Dermis blood vessel endothelial cell (primary cell): ENCODE measurements at places on chromosomes 6 and 20. TPM values are rescaled to one million over a fixed set of nuclear protein-coding genes. Genes with fewer than 3 reads are reported as not detected.

DNA sequence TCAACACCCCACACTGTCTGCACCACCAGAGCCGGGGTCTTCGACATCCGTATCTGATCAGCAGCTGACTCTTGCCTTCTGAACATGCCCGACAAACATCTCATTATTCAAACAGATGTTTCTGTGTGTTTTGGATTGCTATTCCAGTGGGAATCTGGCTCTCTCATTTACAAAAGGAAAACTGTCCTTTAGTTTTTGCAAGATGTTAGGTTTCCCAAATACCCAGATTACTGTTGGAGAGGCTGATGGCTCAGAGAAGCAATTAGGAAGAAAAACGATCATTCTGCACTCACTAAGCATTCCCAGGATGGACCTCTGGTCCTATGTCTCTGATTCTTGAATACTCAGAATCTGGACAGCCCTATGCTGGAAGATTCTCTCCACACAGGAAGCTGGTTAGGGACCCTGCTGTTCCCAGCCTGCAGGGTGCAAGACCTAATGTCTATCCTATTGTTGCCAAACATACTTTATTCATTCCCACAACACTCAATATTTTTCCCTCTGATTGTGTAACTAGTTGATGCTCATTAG, 532.9 kb downstream of the CDH26 start:
- DNase-seq, result no peak

- no peak for DNase-seq
Measured at GRCh38 chr6:22583927-22584326, 14.6 kb downstream of the HDGFL1 start.

DNA sequence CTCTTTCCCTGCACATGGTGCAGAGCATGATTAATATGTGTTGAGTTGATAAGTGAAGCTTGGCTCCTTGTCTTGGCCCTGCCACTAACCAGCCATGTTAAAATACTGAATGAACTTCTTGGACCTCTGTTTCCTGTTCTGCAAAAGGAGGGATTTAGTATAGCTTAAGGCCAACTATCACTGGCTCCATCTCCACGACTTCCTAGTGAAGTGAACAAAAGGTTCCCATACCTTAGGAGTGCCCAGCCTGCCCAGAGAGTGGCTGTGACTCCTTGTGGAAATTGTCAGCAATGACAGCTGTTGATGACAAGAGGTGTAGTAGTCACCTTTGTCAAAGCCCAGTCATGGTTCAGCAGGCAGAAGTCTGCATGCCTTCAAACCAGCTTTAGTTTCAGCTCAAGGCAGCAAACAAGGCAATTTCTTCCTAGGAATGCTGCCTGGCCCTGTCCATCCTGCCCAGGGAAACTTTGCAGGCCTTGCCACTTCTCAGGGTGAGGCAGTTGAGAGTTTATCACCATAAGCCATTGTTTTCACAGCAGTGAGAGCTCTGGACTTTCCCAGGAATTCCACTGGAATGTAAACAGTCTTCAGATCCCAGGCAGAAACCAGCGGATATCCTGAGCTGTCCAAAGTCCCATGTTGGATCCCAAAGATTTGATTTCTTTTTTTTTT, 169.7 kb upstream of the TNFAIP3 start:
- DNase-seq, result peak; percentile 95

DNA sequence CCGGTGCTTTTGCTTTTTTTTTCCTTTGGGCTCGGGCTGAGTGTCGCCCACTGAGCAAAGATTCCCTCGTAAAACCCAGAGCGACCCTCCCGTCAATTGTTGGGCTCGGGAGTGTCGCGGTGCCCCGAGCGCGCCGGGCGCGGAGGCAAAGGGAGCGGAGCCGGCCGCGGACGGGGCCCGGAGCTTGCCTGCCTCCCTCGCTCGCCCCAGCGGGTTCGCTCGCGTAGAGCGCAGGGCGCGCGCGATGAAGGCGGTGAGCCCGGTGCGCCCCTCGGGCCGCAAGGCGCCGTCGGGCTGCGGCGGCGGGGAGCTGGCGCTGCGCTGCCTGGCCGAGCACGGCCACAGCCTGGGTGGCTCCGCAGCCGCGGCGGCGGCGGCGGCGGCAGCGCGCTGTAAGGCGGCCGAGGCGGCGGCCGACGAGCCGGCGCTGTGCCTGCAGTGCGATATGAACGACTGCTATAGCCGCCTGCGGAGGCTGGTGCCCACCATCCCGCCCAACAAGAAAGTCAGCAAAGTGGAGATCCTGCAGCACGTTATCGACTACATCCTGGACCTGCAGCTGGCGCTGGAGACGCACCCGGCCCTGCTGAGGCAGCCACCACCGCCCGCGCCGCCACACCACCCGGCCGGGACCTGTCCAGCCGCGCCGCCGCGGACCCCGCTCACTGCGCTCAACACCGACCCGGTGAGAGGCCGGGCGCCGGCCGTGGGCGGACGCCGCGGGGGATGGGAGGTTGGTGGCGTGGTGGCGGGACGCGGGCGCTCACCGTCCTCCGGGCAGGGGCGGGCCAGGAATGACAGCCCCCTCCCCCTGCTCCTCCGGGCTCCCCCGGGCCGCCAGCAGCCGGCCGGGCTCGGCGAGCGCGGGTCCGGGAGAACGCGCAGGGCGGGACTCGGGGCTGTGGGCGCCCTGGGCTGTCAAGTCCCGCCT, 606 bp downstream of the ID4 start:
- peak; percentile 28 for DNase-seq

GRCh38 chr6:593139-593906, 63.6 kb downstream of the HUS1B start:
- peak; percentile 78 for DNase-seq

TSPO2 gene
- total RNA-seq, result not detected in 2 replicates

- DNase-seq, result no peak
Measured at GRCh38 chr6:139846538-139847456, 472.3 kb upstream of the CITED2 start.

CYB5R4 gene
- total RNA-seq, result 2.9 and 13.7 TPM in 2 replicates

DNA sequence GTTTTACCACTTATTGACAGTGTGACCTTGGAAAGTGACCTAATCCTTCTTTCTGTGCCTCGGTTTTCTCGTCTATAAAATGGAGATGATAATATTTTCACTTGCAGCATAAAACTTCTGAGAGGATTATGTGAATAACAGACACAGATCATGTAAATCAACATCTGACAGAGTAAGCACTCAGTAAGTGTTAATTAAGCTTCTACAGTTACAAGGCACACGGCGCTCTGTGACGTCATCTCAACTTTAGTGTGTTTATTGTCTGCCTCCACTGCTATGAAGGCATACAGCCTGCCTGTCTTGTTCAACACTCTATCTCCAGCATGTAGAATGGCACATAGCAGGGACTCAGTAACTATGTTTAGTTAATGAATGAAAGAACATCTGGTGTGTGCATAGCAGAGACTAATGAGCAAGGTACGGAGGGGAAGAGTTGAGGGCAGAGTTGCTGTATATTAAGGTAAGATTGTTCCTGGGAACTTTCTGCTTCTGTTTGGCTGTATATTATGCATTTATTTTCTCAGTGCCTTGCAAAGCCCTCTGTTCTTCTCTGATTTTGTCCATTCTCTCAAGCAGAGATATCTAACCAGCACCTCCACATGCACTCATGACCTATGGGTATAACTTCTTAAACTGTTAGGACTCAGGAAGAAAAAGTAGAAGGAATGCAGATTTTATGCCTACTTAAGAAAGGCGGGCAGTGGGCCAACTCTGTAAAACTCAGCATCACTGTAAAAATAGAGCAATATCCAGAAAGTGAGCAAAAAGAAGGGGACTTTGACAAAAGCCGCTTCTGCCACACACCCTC, 66.4 kb upstream of the STMND1 start:
- no peak for DNase-seq

TRIM15 gene
- not detected in 2 replicates for total RNA-seq

GRCh38 chr6:128919412-128920180, 36.7 kb downstream of the LAMA2 start:
- no peak for DNase-seq

DNA sequence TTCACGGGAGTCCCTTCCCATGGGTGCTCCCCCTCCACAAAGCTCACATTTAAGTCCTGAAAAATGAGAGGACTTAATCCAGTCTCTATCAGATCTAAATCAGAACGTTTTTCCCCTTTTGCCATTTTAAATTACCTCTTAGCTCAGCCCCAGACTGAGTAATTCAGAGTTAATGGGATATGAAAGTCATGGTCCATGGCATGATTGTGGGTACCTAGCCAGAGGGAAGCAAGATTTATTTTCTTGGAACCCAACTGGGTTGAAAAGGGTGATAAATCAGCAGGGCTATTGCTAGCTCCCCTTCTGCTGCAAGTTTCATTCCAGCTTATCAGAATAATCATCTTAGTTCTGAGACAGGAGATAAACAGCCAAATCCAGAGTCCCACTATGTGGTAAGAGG, 320.2 kb upstream of the CHD6 start:
- DNase-seq, result no peak

DEK gene
- total RNA-seq, result 122 and 136 TPM in 2 replicates

GRCh38 chr20:39124064-39124463, 161.9 kb downstream of the DHX35 start:
- DNase-seq, result no peak

DNA sequence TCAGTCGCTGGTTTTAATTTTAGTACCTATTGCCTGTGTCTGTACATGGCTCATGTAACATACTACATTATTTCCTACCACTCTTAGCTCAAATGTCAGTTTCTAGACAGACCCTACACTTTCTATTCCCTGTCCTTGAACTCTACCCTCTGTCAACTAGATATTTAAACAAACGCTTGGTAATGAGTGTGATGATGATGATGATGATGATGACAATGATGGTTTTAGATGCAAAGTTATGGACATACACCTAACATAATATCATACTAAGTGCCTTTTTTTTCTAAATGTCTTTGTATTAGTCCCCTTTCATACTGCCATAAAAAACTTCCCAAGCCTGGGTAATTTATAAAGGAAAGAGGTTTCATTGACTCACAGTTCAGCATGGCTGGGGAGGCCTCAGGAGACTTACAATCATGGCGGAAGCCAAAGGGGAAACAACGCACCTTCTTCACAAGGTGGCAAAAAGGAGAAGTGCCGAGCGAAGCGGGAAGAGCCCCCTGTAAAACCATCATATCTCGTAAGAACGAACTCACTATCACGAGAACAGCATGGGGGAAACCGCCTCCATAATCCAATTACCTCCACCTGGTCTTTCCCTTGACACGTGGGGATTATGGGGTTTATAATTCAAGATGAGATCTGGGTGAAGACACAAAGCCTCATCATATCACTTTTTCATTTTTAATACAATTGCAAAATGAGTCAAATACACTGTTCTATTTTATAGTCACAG, 87.1 kb downstream of the IBTK start:
- no peak for DNase-seq

DNA sequence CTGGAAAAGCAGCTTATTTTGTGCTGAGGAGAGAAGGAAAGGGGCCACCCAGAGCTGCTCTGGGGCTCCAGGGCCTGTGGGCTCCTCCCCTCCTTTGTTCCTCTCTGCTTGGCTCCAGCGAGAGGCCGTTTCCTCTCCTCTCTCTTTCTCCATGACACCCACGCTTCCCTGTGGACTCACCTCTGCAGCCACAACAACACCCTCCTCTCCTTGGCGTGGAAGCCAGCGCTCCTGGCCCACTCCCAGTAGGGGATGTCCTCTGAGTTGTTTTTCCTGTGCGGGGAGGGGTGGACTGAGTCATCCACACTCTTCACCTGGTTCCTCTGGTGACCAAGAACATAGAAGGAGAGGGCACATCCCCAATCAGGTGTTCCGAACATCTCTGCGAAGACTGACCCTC, 4.9 kb upstream of the CDSN start:
- peak; percentile 78 for DNase-seq

DNA sequence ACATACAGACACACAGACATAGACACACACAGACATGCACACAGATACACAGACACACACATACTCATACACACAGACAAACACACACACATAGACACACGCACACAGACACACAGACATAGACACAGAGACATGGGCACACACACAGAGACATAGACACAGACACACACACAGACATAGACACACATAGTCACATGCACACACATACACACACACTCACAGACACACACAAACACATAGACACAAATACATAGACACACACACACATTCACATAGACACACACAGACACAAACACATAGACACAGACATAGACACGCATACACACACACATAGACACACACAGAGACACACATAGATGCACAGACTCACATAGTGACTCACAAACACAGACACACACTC, 13.5 kb downstream of the FOXF2 start:
- DNase-seq, result no peak

GRCh38 chr6:78867370-78868040, at the start of gene IRAK1BP1:
Gene IRAK1BP1 (plus strand): TSS chr6:78867551. CDS start chr6:78867577, 26 bp downstream.
- peak; percentile 89 for DNase-seq

GRCh38 chr20:49484180-49485140, 2.0 kb upstream of the KCNB1 start:
- peak; percentile 82 for DNase-seq

DNA sequence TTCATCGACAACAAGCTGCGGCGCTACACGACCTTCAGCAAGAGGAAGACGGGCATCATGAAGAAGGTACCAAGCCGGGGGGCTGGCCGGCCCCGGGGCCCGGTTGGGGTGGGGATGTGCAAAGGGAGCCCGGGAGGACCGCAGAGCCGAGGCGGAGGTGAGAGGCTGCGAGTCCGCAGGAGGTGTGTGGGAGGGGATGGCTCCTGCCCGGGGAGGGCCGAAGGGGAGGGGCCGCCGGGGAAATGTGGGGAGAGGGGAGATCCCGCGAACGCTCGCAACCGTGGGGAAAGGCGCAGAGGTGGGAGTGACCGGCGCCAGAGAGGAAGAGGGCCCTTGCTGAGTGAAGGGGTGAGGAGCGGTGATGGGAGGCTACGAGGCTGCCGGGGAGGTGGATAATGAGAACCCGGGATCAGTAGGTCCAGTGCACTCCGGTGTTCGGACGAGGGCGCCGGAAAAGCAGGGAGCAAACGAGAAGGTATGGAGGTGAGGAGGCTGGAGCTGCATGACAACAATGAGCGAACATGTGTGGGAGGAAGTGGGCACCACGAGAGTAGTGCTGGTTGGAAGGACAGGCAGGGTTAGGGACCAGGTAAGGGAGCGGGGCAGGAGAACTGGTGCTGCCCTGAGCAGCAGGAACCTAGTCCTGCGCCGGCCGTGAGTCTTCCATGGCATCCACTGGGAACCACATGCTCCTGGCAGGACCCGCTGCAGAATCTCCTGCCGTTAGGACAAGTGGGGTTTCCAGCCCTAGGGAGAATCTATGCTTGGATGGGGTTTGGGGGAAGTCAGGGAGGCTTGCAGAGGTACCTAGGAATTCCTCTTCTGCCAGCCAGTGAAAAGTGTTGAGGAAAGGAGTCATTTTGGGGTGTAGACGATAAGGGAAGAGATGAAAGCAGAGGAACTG, 1.3 kb downstream of the SRF start:
- peak; percentile 56 for DNase-seq

- DNase-seq, result no peak
Measured at GRCh38 chr20:20267685-20268370, 100.1 kb upstream of the INSM1 start.

DNA sequence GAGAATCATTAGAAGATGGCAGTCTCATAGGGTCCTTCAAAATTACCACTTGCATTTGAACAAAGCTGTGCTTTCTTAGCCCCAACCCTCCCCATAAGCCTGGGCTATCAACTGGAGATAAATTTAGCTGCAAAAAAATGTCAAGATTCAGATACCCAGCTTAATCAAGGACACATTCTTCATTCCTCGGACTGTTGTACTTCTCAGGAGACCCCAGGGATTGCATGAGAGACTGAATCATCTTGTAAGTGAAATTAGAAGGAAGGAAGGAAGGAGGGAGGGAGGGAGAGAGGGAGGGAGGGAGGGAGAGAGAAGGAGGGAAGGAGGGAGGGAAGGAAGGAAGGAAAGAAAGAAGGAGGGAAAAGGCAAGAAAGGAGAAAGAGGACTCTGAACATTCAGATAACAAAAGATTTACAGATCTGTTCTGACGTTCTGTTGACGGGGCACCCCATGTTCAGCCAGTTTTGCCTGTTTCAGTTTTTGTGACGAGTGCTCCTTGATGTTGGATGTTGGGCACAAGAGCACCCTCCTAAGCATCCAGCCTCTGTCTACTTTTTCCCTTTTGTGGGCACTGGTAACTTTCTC, 498.7 kb downstream of the PREX1 start:
- no peak for DNase-seq
